Inflammatory macrophage treated with lipopolysaccharide for 4 hours (primary cell): ENCODE measurements at places on chromosomes 5 and 9.

DNA sequence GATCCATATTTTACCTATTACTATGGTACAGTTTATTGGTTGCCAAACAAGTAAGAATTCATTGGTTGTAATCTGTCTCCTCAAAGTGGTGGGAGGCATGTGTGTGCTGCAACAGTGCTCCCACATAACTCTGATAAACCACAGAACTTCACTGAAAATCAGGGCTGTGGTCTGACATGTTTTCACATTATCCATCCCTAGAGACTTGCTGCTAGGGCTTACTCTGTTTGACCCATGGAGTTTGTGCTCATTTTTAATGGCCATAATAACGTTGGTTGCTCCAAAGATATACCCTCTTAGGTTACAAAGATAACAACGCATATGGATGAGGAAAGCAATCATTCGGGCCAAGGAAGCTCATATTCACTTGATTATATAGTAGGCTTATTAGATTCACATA lies 37.0 kb downstream of the HACD4 start:
- no peak for DNase-seq

DNA sequence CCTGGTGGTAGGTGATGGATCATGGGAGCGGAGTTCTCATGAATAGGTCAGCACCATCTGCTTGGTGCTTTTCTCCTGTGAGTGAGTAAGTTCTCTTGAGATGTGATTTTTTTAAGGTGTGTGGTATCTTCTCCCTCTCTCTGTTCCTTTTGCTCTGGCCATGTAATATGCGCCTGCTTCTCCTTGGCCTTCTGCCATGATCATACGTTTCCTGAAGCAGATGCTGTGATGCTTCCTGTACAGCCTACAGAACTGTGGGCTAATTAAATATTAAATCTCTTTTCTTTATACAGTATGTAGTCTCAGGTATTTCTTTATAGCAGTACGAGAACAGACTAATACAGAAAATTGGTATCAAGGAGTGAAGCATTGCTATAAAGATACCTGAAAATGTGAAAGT lies 36.4 kb downstream of the UNC13B start:
- DNase-seq = no peak

GRCh38 chr5:149849966-149850910 lies 94.4 kb downstream of the PDE6A start:
- DNase-seq = peak; percentile 8

GRCh38 chr5:96794757-96795156 lies 13.0 kb downstream of the ERAP1 start:
- DNase-seq = no peak

- peak; percentile 54 for DNase-seq
Observed at GRCh38 chr5:180026320-180026719, 45.2 kb downstream of the RNF130 start.

GRCh38 chr9:14136047-14136635 lies 177.8 kb downstream of the NFIB start:
- no peak for DNase-seq

DNA sequence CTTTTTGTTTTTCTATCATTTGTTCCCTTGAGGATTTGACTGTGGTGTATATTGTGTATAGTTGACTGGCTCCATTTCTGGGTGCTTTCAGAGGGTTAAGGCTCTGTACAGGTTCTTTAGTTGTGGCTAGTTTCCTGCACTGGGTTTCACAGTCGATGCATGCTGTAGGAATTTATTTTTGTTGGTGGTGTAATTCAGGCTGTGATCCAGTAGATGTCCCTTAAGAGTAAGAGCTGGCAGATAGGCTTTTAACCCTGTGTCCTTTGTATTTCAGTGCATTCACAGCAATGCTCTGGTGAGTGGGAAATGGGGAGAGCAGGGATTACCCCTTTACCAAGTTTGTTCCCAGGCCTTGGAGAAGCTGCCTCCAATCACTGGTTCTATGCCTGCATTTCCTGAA lies 112.9 kb downstream of the SPATA31D1 start:
- DNase-seq = no peak

DNA sequence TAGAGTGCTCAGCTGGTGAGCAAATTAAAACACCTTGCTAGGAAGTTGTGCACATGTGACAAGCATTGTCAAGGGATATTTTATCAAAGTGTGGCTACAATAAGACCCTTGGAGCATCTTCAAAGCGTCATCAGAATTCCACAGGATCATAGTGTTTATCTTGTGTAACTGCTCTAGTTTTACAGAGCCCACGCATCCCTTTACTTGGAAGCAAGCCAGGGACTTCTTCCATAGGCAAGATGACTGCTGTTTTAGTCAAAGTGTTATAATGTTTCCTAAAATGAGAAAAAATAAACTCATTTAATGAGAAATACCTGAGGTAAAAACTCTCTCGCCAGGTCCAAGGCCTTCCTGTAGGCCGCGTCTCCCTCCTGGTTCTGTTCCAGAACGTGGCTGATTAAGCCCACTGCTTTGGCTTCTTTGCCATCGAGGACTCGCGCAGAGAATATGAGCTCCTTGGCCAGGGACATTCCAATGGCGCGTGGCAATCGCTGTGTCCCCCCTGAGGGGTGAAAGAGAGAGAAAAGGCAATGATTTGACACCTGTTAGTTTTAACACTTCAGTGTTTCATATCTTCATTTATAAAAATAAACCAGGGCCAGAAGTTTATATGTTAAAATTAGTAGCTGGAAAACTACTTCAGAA lies 141.1 kb downstream of the AUH start:
- no peak for DNase-seq

DNA sequence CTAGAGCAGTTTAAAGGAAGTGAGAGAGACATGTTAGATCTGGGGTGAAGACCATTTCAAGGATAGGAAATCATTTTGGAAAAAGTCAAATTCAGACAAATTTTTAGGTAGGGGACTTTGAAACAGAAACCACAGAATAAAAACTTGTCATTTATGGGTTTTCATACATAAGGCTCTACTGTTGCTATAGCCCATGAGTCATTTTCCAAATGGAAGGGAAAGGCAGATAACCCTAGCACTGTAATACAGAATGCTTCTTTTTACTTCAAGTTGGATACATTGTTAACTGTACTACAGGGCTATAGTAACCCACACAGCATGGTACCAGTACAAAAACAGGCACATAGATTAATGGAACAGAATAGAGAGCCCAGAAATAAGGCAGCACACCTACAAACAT lies 455.4 kb downstream of the EBF1 start:
- DNase-seq = no peak

- DNase-seq = no peak
Observed at GRCh38 chr9:9783211-9783610, 829.6 kb downstream of the PTPRD start.

DNA sequence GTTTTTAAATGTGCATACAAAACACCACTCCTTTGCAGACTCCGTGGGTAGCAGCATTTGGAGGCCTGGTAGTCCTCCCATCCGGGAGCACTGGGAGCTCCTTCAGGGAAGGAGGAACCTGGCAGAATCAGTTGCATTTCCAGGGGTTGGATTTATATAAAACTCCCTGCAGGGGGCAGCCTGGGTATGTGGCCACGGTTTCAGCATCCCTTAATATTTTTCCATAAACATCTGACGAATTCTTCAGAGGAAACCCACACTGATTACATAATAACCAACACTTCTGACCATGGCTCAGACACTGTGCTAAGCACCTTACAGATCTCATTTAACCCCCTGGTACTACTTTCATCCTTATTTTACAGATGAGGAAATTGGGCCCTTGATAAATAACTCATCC lies 6.1 kb upstream of the AFAP1L1 start:
- DNase-seq = peak; percentile 64

GRCh38 chr5:169299663-169300467 lies 1.1 kb downstream of the SLIT3 start:
- no peak for DNase-seq

DNA sequence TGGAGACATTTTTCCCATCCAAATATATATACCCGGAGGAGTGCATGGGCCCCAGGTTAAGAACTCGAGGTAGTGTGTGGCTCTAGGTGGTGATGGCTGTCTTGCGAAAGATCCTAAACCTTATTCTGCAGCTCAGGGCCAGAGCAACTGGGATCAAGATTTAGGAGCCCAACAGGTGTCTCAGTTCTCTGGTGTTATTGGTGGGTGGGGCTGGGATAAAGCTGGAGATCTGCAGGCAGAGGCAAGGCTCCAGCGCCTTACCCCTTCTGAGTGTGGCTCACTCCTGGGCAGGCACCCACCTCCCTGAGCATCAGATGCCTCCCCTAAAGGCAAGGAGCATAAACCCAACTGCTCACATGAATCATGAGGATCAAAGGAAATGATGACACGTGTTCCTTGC lies 11.2 kb downstream of the UBE2QL1 start:
- no peak for DNase-seq

DNA sequence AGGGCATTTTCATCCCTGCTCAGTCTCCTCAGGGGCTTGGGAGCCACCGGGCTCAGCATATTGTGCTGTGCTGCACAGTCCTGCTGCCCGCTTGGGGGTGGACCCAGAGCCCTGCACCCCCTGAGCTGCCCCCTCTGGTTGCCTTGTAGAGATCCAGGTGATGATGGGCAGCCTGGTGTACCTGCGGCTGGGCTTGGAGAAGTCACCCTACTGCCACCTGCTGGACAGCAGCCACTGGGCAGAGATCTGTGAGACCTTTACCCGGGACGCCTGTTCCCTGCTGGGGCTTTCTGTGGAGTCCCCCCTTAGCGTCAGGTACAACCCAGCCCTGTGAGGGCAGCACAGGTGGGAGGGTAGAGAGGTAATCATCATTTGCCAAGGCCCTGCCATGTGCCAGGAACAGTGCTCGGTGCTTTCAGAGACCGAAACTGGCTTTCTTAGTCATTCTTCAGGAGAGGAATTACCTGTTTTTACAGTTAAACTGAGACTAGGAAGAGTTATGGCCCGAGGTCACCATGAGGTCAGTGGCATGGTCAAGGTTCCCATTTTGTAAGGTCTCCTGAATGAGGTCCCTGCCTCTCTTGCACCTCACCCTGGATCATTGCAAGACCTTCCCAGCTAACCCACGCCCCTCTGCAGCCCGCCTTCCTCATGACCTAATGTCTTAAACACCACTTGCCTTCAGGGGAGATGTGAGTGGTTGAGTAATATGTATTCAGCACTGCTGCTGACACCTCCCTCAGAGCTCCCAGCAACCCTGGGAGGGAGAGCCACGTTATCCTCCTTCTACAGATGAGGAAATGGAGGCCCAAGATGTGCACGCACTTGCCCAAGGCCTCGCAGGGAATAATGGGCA lies 7.5 kb downstream of the NHP2 start:
- DNase-seq = peak; percentile 46

DNA sequence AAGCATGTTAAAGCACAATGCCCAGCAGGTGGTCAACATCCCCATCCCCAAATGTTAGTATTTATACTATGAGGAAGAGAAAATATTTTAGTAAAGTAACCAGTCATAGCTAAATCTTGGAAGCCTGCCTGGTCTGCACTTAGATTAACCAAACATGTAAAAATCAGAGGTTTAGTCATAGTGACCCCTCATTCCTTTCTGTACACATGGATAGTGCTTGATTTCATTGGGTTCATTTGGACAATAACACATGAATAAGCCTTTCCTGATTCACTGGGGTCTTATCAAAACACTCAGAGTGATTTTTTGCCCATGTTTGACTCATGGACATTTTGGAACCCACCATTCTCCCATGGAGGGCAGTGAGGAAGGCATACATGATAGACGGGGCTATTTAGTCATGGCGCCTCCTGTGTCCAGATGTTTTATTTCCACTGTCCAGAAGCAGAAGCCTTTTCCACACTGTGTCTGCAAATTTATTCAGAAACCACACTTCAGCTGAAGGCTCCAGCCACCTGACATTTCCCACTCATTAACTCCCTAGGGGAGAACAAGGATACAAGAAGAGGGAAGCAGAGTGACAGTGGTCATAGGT lies 32.5 kb downstream of the OR1J1 start:
- no peak for DNase-seq

DNA sequence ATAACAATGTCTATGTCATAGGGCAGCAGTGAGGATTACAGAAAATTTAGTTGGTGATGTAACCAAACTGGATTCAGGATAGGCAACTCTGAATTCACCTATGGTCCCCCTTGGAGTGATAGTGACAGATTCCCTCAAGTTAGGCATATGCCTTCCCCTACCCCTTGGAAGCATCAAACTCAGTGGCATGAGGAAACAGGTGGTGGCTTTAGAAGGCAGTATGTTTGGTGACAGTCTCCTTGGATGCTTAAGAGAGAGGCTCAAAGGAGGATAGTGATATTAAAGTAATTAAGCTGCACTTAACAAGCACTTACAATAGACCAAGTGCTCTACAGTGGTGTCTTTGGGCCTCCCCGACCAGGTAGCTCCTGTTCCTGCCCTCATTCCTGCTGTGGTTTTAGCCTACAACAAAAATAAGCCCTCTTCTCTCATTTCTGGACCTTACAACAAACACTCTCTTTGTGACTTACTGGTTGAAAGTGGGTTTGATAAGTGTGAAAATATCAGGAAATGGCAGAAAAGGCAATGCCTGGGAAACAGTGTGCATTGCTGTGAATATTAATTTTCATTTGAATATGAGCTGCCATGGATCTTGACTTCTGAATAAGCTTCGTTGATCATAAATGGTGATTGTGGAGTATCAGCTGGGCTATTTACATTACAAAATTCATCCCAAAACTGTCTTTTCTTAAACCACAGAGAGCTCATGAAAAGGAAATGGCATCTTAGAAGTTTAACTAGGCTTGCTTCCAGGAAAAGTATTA lies 29.2 kb downstream of the NR4A3 start:
- no peak for DNase-seq

GRCh38 chr9:95157481-95158151 lies 159.9 kb downstream of the FANCC start:
- DNase-seq = peak; percentile 81

- DNase-seq = no peak
Observed at GRCh38 chr9:132505991-132506655, 76.3 kb upstream of the BARHL1 start.

- no peak for DNase-seq
Observed at GRCh38 chr5:119694284-119694683, 64.9 kb downstream of the FAM170A start.

- no peak for DNase-seq
Observed at GRCh38 chr5:41065691-41066335, 5.3 kb downstream of the MROH2B start.

- DNase-seq = peak; percentile 89
Observed at GRCh38 chr5:145946112-145946861, 9.9 kb downstream of the SH3RF2 start.

DNA sequence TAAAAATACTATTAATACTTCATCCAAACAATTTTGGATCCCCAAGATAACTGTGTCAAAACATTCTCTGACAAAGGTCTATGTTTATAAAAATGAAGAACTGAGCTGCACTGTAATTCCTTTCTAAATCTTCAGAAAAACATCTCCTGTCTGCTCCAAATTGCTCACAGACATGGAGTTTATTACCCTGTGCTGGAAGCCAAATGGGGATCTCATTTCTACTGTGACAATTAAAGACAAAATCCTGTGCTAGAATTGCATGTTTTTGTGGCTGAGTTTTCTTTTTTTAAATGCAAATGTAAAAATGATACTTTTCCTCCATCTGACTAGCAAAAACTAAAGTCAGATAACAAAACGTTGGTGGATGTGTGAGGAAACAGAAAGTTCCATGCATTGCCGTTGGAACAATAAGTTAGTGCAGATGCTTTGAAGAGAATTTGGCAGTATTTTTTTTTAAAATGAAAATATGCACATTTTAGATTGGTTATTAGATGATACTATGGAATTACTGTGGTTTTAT lies 93.5 kb downstream of the GNA14 start:
- DNase-seq = no peak
